ENCODE measurements at places on chromosomes 4 and X.

- DNase-seq, result no peak
These were observed 54.4 kb downstream of the KIT start for GRCh38 chr4:54712206-54712605.

GRCh38 chrX:19728915-19729314, 158.5 kb downstream of the SH3KBP1 start:
- no peak for DNase-seq

DNA sequence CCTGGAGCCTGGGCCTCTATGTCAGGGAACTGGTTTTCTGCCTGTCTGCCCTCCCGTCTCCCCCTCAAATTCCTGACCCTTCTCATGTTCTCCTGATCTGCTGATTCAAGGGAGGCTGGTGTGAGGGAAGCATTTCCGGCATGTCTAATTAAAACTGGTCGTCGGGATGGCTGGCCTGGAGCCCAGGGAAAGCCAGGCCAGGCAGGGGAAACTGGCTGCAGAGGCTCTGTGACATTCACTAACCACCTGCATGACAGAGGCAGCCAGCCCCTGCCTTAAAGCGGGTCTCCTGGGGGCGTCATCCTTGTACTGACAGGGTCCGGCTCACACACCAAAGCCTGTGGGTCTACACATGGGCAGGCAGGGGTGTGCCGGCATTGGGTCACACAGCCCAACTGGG, 35.2 kb downstream of the ABLIM2 start:
- DNase-seq, result no peak

- DNase-seq, result no peak
These were observed 66.0 kb upstream of the GEMIN8 start for GRCh38 chrX:14095702-14096101.

DNA sequence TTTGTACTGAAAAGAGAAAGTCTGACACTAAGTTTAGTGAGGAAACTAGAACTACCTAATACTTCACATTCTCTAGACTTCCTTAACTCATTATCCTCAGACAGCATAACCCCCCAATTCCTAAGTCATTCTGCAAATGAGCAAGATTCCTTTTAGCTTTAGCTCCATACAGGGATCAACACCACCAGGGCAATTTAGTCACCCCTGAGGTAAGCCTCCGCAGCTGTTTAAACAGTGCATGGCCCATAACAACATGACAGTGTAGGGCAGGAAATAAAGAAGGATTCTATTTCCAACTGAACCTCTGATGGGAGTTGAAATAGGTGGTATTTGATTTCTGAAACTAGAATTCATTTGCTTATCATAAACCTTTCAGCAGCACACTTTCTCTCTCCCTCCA, 112.8 kb upstream of the DKK2 start:
- DNase-seq, result no peak

DNA sequence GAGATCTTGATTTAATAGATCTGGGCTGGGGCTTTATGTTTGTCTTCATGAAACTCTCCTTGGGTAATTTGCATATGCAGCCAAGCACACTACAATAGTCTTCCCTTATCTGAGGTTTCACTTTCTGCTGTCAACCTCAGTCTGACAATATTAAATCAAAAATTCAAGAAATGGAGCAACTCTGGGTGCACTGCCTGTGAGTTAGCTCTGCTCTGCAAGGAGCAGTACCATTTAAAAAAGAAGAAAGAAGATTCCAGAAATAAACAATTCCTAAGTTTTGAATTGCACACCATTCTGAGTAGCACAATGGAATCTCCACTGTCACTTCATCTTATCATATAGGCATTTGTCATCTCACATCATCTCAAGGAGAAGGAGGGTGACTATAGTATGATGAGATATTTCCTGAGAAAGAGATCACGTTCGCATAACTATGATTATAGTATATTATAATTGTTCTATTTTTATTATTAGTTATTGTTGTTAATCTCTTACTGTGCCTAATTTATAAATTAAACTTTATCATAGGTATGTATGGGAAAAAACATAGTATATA, 9.4 kb downstream of the FNIP2 start:
- DNase-seq, result no peak
